Fibroblast of mammary gland (primary cell): ENCODE measurements at places on chromosomes 7 and 10.
A peak's percentile ranks its signal among the peaks of the same experiment; 100 is the strongest.

DNA sequence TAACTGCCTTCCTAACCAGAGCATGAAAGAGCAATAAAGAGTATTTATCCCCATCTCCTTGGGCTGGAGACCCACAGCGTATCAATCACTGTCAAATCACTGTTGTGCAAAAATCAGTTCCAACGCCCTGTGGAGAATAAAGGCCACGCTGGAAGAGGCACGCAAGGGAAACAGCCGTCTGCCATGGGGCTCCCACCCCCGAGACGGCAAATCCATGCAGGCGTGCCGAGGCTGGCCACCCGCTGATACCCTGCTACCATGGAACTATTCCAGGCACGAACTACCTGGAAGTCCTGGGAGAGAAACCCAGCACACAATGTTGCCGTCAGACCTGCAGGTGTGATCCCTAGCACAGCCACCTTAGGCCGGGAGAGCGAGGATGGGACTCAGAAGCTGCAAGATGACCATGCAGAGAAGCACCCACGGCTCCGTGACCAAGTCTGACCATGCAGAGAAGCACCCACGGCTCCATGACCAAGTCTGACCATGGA, 185.3 kb downstream of the DIP2C start:
- no peak for DNase-seq

DNA sequence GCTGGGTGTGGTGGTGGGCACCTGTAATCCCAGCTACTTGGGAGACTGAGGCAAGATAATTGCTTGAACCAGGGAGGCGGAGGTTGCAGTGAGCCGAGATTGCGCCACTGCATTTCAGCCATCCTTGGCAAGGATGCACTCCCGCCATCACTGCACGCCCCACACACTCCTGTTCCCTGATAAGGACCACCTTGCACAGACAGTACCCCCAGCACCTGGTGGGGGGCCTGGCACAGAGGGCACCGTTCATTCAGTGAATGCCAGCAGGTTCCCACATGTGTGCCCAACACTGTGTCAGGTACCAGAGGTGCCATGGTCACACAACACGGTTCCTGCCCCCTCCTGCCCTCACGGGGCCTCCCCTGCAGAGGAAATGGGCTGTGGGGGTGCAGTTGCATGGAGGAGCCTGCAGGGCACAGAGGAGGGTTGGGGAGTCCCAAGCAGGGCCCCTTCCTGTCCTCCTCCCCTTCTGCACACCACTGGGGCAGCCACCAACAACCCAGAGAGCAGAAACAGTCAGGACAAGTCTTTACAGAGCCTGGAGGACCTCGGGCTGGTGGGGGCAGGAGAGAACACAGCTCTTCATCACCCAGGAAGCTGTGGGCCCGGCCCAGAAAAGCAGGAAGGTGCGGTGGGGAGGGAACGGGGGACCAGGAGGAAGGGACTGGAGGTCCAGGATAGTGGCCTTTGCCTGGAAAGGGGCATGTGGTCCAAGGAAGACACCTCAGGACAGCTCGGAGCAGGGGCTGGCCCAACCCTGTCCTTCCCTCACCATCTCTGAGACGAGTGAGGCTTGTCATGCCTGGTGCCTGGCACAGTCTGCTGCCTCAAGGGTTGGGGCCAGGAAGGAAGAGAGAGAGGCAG, 7.1 kb downstream of the CRYGN start:
- DNase-seq: no peak

GRCh38 chr10:131852176-131852822, 48.5 kb upstream of the PPP2R2D start:
- DNase-seq: no peak

DNA sequence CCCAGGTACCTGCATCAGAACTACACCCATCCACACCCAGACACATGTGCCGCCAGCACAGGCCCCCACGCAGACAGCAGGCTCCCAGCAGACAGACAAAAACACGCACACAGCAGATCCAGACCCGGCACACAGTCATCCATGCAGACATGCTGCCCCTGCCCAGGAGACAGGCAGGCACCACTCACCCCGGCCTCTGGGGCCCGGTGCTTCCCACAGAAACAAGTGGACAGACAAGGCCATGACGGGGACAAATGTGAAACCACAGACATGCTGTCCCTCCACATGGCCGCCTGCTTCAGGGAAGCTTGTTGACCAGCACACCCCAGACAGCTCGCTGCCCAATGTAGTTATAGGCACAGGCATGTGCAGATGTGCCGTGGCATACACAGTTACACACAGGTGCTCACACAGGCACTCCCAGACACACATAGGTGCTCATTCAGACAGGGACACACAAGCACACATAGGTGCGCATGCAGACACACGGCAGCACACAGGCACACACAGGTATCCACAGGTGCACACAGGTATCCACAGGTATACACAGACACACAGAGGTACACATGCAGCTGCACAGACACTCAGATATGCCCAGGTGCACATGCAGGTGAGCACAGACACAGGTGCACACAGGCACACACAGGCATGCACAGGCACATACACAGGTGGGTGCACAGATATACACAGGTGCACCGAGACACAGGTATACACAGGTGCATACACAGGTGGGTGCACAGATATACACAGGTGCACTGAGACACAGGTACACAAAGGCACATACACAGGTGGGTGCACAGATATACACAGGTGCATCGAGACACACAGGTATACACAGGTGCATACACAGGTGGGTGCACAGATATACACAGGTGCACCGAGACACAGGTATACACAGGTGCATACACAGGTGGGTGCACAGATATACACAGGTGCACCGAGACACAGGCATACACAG, 10.5 kb upstream of the SCART1 start:
- DNase-seq: no peak

DNA sequence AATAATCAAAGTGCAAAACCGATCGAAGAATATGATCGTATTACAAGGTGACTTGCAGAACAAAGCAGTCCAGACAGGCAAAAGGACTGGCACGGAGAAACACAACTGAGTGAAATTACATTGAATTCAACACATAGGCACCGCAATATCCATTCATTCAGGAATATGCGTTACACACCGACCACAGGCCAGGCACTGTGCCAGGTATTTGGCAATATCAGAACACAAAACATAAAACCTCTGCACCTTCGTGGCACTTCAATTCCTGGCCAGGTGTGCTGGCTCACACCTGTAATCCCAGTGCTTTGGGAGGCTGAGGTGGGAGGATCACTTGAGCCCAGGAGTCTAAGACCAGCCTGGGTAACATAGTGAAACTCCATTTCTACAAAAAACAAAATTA, 187.9 kb downstream of the DIP2C start:
- peak; percentile 52 for DNase-seq

- DNase-seq: peak; percentile 94
These were observed 32.1 kb downstream of the CRCP start for GRCh38 chr7:66146701-66147100.

DNA sequence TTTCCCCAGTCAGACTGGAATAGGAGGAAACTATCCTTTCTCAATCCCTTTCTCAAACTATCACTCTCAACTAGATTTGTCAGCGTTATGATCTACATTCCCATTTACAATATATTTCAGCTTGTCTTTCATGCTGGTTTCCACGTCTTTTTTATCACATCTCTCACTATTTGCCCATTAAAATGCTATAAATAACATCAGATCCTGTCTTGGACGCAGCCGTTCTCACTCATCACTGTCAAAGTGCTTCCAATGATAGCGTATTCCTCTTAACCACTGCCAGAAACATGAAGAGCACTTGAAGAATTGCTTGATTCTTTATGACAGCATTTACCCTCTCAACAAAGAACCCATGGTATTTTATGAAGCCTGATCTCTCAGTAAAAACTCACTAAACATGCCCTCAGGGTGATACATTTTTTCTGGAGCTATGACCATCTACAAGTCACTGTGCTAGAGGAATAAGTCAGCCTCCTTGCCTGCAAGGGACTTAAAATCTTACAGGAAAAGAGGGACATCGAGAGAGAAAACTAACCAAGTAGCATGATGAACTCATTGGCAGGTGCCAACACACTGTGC, 205.6 kb upstream of the PFKP start:
- no peak for DNase-seq

DNA sequence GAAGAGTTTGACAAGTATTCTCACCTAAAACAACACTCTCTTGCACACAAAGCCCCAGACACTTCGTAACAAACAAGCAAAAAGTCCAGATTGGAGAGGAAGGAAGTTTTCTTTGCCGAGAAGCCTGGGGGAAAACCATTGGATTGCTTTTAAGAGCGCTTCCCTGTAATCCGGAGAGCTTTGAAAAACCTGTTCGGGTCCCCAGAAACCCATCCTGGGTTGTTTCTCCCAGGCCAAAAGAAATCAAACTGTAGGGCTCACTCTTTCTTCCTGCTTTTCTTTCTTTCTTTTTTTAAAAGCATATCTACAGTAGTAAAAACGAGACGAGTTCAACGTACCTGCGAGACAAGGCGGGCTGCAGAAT, 655 bp downstream of the SP8 start:
- DNase-seq: no peak

- DNase-seq: no peak
These were observed 11.5 kb upstream of the SH2B2 start for GRCh38 chr7:102275123-102275703.

DNA sequence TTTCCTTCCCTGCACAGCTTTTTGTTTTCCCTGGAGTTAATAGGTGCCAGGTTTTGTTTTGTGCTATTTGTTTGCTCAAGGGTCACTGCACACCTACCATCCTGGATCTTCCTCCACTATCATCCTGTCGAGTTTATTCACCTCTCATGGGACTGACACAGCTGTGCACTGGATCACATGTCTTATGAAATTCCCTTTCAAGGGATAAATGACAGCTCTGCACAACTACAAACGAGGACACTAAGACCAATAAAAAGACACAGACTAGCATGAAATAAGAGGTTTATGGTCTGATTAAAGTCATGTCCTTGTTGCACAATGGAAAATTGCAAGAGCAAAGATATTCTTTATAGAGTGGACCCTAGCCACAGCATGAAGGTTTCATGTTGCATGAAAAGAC, 76.7 kb upstream of the SFMBT2 start:
- DNase-seq: no peak

- DNase-seq: peak; percentile 1
These were observed 63.6 kb downstream of the CCDC186 start for GRCh38 chr10:114110174-114110972.

DNA sequence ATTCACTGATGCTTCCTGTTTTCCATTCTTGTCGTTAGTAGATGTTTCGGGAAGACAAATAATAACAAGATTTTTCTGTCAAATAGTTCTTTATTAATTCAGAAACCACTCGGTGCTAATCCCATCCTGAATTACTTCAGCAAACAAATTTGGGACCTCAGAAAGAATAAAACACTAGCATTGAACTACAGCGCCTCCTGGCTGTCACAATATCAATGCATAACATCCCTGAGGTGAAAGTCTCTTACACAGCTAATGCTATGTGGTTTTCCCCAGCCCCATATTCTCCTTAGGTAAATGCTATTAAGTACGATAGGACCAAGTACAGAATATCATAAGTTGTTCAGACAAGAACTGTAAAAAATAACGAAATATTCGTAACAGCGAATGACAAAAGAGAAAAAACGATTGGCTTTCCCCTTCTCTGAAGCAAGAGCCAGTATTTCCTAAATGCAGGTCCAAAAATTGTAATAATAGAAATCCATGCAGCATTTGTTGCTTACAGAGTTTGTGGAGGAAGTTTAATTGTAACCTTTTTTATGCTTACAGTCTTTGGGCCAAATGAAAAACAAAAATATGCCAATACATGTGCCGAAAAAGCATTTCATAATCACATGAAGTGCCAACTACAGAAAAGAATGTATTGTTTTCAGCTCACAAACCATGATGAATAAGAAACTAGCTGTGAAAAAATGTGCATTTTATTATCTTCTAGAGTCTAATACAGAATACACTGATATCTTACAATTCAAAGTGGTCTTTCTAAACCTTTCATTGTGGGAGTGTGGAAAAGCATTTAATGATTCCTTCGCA, 47.3 kb downstream of the MYPN start:
- DNase-seq: peak; percentile 83

- DNase-seq: peak; percentile 76
These were observed 118.5 kb downstream of the VTI1A start for GRCh38 chr10:112565434-112566053.

GRCh38 chr10:96440361-96441292, 73.1 kb downstream of the TLL2 start:
- peak; percentile 5 for DNase-seq

- DNase-seq: no peak
These were observed 283.7 kb upstream of the NRP1 start for GRCh38 chr10:33618196-33618595.

DNA sequence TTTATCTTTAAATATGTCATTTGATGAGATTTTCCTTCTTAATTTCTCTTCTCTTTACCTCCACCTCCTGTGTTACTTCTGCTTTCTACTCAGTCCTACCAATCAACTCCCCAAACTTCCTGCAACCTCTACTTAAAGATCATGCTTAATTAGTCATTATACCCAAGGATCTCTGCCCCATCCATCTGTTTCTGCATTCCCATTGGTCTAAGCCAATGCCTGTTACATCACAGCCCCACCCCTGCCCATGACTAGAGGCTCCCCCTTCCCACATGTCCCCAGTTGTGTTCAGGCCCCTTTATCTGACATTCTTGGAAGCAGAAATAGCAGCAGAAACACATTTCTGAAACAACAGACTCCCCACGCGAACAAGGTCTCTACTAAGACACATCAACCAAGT, 319.1 kb upstream of the NFE2L3 start:
- no peak for DNase-seq

DNA sequence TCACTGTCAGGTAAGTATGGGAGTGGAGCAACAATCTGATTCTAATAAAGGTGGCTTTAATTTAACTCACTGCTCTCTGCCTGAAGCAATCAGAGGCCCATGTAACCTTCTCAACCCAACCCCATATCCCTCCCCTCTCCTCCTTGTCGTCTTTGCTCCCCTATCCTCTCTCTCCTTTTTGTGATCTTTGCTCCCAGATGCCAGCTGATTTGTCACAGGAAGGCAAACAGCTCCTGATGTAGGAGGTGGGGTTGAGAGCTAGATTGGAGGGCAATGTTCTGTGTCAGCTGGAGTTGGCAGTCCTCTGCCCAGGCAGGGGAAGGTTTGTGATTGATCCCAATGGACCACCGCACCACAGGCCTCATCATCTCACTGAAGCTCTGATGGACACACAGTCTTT, 101.4 kb upstream of the PIK3CG start:
- DNase-seq: no peak

DNA sequence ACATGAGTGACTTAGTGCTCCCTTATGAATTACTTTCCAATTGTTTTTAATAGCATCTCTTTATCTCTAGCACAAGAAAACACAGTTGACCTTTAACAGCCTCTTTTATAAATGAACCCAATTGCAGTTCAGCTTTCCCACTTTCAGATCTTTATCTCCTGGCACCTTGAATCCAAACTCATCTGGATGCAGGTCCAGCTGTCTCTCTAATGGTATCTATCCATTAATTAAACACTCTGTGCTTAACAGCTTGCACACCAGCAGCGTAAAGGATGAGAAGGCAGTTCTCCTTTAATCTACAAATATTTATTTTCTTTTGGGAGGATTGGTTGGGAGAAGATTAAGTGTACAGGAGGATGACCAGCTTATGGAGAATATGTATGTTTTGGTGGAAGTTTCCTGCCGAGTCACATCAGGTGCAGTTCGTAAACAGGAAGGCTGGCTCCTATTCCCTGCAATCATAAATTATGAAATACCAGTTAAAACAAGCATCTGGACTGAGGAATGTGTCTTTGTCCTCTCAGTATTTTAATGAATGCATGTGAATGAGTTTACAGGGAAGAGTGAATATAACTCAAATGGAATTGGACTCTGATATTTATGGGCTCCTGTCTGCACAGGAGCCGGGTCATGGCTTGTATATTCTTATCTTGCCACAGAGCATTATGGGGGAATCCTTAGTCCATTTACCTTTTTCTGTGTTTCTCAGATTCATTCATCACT, 232.7 kb downstream of the PHF14 start:
- no peak for DNase-seq

GRCh38 chr7:36999626-37000485, 275.6 kb upstream of the AOAH start:
- DNase-seq: peak; percentile 38
